ENCODE measurements at places on chromosomes 7 and 10.

DNA sequence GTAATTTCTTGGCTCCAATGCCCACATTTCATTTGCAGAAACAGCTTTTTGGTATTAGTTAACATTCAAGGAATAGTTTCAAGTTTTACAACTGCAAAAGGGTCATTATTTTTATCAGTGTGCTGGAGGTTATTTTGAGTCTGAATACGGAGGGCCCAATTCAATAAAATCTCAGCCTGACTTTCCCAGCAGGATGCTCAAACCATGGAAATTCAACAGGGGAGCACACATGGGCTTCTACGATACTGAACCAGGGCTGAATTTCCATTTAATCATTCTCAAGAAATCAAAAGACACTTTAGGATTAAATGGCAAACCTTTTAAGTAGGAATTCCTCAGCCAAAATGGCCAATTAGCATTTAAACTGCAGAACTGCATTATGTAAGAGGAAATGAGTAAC is 700.9 kb upstream of the ANKRD30A start:
- no peak for DNase-seq

- no peak for DNase-seq
These were observed 20.7 kb upstream of the ABLIM1 start for GRCh38 chr10:114678820-114679219.

GRCh38 chr7:7521259-7521658 is 14.4 kb downstream of the COL28A1 start:
- DNase-seq = no peak

DNA sequence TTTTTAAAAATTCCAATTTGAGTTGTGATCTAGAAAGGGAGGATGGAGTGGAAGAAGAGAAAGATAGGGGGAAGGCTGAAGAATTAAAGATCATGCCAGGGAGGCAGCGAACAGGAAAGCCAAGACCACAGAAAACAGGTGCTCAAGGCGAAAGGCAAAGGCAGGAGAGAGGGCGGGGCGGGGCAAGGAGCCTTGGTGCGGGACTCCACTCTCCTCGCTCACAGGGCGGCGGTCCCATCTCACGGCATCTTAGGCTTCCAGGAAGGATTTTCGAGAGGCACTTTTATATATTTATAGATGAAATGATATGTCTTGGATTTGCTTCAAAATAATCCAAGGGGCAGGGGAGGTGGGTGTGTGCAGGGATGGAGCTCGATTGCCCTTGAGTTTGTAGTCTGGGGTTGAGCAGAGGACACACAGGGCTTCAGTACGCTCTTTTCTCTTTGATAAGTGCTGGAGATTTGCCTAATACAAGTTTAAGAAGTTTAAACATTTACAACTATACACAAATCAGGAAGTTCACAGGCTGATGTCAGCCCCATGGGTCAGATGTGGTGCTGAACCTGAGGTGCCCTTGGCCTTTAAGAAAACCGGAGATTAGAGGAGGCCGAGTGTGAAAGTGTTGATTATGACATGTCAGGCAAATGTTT is 161.1 kb downstream of the PRKAG2 start:
- DNase-seq = no peak

DNA sequence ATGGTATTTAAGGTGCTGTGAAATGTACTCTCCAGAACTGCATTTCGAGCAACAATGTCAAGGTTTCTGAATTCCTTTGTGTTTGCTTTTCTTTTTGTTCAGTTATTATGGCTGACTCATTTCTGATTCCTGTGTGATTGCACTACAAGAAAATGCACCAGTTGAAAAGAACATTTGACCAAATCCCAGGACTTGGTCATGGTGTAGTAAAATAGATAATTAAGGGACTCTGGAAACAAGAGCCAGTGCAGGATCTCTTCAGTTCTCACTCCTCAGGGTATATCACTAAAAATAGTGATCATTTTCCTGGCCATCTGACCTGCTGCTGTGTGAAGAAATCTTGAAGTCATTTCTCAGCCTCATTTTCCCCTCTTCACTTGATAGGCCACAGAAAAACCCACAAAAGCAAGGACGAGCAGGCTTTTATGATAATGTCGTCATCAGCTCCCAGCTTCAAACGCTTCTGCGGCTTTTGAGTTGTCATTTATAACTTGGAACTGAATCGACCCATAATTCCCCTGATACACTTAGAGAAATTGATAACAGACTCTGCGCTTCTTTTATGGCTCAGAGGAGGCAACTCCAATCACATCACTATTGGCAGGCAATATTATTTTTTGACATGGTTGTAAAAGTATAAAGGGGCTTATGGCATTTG is 274.7 kb downstream of the HDAC9 start:
- peak; percentile 57 for DNase-seq

DNA sequence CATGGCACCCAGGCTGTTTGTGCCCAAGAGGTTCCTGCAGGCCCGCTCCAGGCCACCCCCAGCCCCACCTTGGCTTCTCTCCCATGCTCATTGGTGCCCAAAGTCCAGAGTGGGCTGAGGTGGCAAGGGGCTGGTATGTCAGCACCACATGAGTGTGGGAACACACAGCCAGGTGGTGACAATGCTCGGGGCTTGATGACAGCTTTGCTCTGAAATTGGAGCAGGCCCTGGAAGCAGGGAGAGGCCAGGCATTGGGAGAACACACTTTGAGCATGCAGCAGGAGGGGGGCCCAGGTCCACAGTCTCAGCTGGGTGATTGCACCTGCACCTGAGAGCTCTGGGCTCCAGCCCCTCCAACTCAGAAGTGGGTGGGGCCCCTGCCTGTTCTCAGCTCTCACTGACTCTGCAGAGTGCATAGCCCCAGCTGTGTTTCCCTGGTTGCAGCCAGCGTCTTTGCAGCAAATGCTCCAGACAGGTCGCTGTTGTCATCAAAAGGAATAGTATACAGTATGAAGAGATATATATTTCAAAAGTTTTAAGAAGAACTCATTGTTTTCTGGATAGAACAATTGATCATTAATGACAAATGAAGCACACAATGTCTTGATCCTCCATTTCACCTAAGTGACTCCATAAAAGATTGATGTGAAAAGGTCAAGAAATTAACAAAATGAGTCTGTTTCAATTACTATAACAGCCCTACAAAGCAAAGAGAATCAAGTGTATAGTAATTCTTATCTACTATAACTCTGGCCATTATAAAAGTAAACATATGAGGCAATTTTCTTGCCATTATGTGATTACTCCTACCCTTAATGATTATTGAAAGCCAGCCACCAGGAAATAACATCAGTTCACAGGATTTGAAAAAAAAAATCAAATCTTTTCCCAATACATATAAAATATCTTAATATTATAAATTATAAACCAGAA is 848.1 kb downstream of the PCDH15 start:
- no peak for DNase-seq

DNA sequence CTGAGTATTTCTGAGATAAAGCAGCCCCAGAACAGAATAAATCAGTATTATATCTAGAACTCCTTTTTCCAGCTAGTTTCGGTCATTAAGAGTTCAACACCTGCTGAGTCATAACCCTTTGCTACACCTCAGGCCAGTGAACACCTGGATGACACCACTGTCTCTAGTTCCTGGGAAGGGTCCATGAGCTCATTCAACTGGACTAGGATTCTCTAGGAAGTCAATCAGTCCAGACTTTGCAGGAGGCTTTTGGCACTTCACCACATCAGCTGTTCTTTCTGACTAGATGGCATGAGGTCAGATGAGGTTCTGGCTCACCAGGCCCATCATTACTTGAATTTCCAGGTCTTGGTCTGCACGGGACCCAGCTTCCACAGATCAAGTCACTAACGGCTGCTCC is 11.7 kb downstream of the SLC39A12 start:
- peak; percentile 25 for DNase-seq
